ENCODE measurements at places on chromosomes 3 and 15. TPM values are rescaled to one million over a fixed set of nuclear protein-coding genes. Genes with fewer than 3 reads are reported as not detected.

The DZIP1L gene
- 0.25 TPM for polyA plus RNA-seq

The STRA6 gene
- polyA plus RNA-seq = not detected

The HIGD2B gene
- not detected for polyA plus RNA-seq

The MAGEL2 gene
- polyA plus RNA-seq = not detected

The SLC12A1 gene
- not detected for polyA plus RNA-seq

The ROPN1 gene
- not detected for polyA plus RNA-seq

The LTF gene
- not detected for polyA plus RNA-seq

The TYRO3 gene
- not detected for polyA plus RNA-seq

The DHX36 gene
- polyA plus RNA-seq = 51.7 TPM

The MED12L gene
- polyA plus RNA-seq = 0.07 TPM

The CCR1 gene
- 0.39 TPM for polyA plus RNA-seq

The ZNF660 gene
- polyA plus RNA-seq = 0.92 TPM

The ARHGEF26 gene
- polyA plus RNA-seq = not detected

The CLEC3B gene
- polyA plus RNA-seq = 0.82 TPM

The FRMD5 gene
- 0.14 TPM for polyA plus RNA-seq

The PDCD10 gene
- 25.7 TPM for polyA plus RNA-seq

The SERPINI2 gene
- polyA plus RNA-seq = not detected

The FSD2 gene
- polyA plus RNA-seq = not detected

The GUCA1C gene
- not detected for polyA plus RNA-seq

The SERPINI1 gene
- polyA plus RNA-seq = 8.4 TPM

The RASSF1 gene
- 223 TPM for polyA plus RNA-seq

The TMEM89 gene
- not detected for polyA plus RNA-seq

The ADPRH gene
- 10.0 TPM for polyA plus RNA-seq

The LDHAL6B gene
- not detected for polyA plus RNA-seq

The MINAR1 gene
- 0.16 TPM for polyA plus RNA-seq

The GOLGA6B gene
- not detected for polyA plus RNA-seq

The CCR9 gene
- 1.1 TPM for polyA plus RNA-seq

The CHST13 gene
- 0.09 TPM for polyA plus RNA-seq

The FAM227B gene
- 5.6 TPM for polyA plus RNA-seq

The MOBP gene
- 0.03 TPM for polyA plus RNA-seq

The FETUB gene
- polyA plus RNA-seq = not detected

The KLHL18 gene
- polyA plus RNA-seq = 50.8 TPM

The SV2B gene
- 0.03 TPM for polyA plus RNA-seq

The ITIH1 gene
- 2.0 TPM for polyA plus RNA-seq

The TBC1D23 gene
- 14.2 TPM for polyA plus RNA-seq

The PYGO1 gene
- polyA plus RNA-seq = not detected

The SLC24A1 gene
- 1.8 TPM for polyA plus RNA-seq

The ALS2CL gene
- 1.0 TPM for polyA plus RNA-seq

The KATNBL1 gene
- polyA plus RNA-seq = 35.8 TPM
